Uterus (tissue), 4 donors: ENCODE measurements at places on chromosomes 7 and 10. TPM values are rescaled to one million over a fixed set of nuclear protein-coding genes. Genes with fewer than 3 reads are reported as not detected.

- H3K4me3 ChIP-seq = no peak overlapping the region
- no peaks in the 10 kb centered on the region for H3K4me1 ChIP-seq
- H3K27me3 ChIP-seq = no peaks in the 10 kb centered on the region
- H3K27ac ChIP-seq = no peak overlapping the region
These were observed 66.5 kb upstream of the SLC35G1 start for GRCh38 chr10:93827056-93827804.

DNA sequence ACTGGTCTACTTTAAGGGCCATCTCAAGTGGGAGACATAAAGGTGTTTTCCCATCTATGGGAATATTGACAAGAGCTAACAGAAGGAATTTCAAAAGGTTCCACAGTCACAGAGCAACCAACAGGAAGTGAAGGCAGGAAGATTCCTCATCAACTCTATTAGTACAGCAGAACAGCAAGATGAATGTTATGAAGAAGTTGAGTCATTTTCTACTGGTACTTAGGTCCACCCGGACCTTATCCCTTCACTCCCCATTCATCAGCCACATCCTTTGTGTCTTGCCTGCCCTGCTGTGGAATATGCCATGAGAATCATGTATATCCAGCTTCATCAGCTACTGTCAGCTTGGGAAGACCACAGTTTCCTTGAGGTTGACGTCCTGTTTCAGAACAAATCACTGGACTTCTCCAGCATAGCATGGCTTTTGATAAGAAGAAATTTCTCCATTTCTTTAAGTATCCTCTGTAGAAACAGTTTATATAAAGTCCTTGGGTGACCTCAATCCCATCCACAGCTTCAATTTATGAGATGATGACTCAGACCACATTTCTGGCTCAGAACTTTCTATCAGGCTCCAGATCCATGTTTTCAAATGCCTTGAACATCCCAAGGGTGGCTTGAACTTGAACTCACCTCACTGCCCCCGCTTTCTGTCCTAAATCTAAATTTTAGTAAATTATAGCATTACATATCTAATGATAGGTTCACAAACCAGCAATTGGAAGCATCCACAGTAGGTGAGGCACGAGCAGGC is 84.9 kb upstream of the AGK start:
- no peaks in the 10 kb centered on the region for H3K36me3 ChIP-seq
- no peaks in the 10 kb centered on the region for H3K4me1 ChIP-seq
- H3K27me3 ChIP-seq = no peaks in the 10 kb centered on the region
- no peak overlapping the region for H3K4me3 ChIP-seq
- DNase-seq = no peak
- no peak overlapping the region for H3K27ac ChIP-seq

GRCh38 chr10:102813734-102814452 is 23.3 kb downstream of the CYP17A1 start:
- H3K27ac ChIP-seq = peak overlapping the region; percentile 93
- H3K4me1 ChIP-seq = peaks cover 12% of the 10 kb centered on the region
- DNase-seq = no peak
- no peak overlapping the region for H3K4me3 ChIP-seq
- no peaks in the 10 kb centered on the region for H3K36me3 ChIP-seq

DNA sequence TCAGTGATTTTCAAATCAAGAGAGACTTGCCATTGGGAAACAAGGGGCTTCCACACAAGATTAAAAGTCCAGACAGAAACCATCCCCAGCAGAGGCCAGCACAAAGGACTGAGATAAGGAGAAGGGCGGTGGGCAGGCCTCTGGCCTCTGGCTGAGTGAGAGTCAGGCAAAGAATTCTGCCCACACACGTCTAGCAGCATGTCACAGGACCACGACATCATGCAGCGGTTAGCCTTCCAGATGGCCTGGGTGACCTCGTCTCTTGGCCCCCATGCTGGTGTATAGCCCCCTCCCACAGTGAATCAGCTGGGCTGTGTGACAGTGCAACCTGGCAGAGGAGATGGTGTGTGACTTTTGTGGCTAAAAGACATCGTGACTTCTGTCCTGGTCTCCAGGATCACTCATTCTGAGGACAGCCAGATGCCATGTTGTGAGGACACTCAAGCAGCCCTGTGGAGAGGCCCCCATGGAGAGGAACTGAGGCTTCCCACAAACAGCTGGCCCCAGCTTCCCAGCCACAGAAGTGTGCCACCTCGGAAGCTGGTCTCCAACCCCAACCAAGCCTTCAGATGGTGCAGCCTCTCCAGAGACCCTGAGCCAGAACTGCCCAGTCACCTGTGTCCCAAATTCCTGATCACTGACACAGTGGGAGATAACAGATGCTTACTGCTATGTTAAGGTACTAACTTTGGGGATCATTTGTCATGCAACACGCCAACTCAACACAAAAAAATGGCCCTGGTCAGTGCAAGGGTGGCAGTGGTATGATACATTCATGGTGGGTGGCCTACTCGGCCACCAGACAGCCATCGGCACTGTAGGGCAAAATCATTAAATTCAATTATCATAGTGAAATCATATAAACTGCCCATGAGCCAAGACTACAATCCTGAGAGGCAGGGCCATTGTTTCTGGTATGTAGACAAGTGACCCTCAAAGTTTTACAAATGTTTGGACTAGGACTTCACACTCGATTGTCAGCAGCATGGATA is 73.2 kb downstream of the TNS3 start:
- peaks cover 15% of the 10 kb centered on the region for H3K4me1 ChIP-seq
- no peak overlapping the region for H3K4me3 ChIP-seq
- DNase-seq = peak; percentile 6
- H3K27me3 ChIP-seq = no peaks in the 10 kb centered on the region
- no peaks in the 10 kb centered on the region for H3K36me3 ChIP-seq

DNA sequence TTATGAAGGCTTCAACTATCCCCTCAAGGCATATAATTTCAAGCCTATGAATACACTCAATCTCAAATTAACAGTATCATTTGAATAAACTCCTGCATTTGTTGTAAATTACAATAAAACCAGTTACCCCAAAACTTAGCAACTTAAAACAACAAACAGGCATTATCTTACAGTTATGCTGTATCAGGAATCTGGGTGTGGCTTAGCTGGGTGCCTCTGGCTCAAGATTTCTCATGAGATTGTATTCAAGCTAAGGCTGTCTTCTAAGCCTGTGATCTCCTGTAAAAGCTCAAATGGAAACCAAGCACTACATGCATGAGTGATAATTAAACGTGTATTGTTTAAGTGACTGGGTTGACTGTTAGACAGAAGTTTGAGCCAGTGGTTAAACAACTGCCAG is 341.0 kb upstream of the PHF14 start:
- H3K27me3 ChIP-seq = no peaks in the 10 kb centered on the region
- no peaks in the 10 kb centered on the region for H3K4me1 ChIP-seq
- H3K4me3 ChIP-seq = no peak overlapping the region
- no peak for DNase-seq
- no peak overlapping the region for H3K27ac ChIP-seq

DNA sequence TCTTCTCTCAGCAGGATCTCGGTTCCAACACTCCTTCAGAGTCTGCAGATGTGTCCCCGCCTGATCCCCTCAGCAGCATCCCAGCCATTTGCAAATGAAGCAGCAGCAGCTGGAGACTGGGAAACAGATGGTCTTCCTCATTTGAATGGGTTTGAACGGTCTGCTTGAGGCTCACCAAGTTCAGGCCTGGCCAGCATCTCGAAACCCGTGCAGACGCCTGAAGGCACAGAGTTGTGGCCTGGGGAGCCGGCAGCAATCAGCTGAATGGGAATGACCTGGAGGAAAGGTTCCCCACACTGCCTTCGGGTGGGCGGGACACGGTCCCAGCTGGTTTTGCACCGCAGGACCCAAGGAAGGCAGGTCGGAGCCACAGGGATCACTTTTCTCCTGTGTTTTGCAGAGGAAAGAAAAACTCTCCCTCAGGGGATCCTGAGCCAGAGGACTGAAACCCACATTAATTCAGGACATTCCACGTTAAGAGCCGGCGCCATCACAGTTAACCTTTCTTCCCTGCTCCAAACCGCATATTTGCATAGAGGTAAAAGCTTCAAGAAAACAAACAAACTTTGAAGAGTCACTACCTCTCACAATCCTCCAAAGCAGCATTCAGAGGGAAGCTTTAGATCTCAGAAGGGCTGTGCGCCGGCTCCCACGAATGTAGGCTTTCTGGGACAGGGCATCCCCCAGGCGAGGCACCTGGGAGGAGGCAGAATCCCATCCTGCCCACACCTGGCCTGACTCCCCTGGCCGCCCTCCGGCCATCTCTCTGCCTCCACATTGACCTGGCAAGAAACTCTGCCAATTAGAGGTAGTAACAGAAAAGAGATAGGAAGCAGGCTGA is 17.7 kb downstream of the FGFR2 start:
- no peaks in the 10 kb centered on the region for H3K4me1 ChIP-seq
- no peak overlapping the region for H3K4me3 ChIP-seq
- no peaks in the 10 kb centered on the region for H3K36me3 ChIP-seq
- H3K27me3 ChIP-seq = no peaks in the 10 kb centered on the region

DNA sequence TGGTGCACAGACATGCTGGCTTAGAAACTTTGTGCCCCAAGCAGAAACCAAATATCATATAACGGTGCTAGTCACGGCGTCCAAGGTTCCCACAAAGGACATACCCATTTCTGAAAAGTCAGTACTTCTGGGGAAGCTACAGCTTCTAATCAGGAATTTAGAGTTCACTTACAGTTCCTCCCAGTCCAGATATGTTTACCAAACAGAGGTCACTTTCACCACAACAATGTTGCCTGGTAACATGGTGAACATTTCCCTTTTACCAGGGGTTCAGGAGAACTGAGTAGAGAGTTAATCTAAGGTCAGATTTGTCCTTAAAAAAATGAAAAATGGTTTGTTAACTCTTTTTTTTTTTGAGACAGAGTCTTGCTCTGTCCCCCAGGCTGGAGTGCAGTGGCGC is 265.9 kb upstream of the MKLN1 start:
- no peak overlapping the region for H3K4me3 ChIP-seq
- H3K36me3 ChIP-seq = no peaks in the 10 kb centered on the region
- H3K4me1 ChIP-seq = peaks cover 12% of the 10 kb centered on the region
- no peaks in the 10 kb centered on the region for H3K27me3 ChIP-seq
- no peak for DNase-seq

- no peak for DNase-seq
- H3K27ac ChIP-seq = no peak overlapping the region
- no peaks in the 10 kb centered on the region for H3K27me3 ChIP-seq
- H3K36me3 ChIP-seq = no peaks in the 10 kb centered on the region
- no peak overlapping the region for H3K4me3 ChIP-seq
These were observed 707.8 kb downstream of the SUGCT start for GRCh38 chr7:40842641-40843040.

DNA sequence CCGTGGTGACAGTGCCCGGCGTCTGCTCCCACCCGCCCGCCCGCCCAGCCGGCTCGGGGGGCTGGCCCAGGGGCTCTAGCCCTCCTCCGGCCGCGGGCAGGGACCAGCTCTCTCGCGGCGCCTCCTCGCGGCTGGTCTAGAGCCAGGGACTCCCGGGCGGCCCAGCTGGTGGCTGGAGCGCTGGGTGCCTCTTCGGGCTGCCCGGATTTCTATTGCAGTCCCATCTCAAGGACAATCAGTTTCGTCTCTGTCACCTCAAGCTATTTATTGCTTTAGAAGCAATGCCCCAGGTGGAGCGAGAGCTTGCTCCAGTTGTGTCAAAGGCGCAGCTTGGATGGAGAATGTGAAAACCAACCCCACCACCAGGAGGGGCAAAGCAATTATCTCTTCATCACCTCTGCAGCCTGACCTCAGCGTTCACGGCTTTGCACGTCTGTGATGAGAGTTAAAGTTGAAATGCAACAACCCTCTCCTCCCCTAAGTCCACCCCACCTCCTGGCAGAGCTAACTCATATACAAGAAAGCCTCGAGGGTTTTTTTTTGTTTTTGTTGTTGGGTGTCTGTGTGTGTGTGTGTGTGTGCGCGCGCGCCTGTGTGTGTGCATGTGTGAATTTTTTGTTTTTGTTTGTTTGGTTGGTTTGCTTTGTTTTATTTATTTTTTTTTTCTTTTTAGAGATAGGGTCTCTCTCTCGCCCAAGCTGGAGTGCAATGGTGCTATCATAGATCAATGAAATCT is at the start of gene ITGA8:
Gene ITGA8, minus strand, starts transcription at position 24 of the 736 bp plus-strand sequence. CDS start 151 bp downstream, outside the sequence.
- H3K4me1 ChIP-seq = no peaks in the 10 kb centered on the region
- no peaks in the 10 kb centered on the region for H3K27me3 ChIP-seq
- no peaks in the 10 kb centered on the region for H3K36me3 ChIP-seq
- DNase-seq = peak; percentile 34

- peak overlapping the region; percentile 53 for H3K27ac ChIP-seq
- H3K4me3 ChIP-seq = no peak overlapping the region
- DNase-seq = peak; percentile 33
- H3K4me1 ChIP-seq = no peaks in the 10 kb centered on the region
- H3K36me3 ChIP-seq = no peaks in the 10 kb centered on the region
These were observed 267.1 kb downstream of the PRPF18 start for GRCh38 chr10:13853854-13854253.

- no peaks in the 10 kb centered on the region for H3K4me1 ChIP-seq
- H3K27me3 ChIP-seq = no peaks in the 10 kb centered on the region
- H3K27ac ChIP-seq = no peak overlapping the region
- no peak overlapping the region for H3K4me3 ChIP-seq
- DNase-seq = no peak
These were observed 147.2 kb upstream of the ADO start for GRCh38 chr10:62657244-62657835.

DNA sequence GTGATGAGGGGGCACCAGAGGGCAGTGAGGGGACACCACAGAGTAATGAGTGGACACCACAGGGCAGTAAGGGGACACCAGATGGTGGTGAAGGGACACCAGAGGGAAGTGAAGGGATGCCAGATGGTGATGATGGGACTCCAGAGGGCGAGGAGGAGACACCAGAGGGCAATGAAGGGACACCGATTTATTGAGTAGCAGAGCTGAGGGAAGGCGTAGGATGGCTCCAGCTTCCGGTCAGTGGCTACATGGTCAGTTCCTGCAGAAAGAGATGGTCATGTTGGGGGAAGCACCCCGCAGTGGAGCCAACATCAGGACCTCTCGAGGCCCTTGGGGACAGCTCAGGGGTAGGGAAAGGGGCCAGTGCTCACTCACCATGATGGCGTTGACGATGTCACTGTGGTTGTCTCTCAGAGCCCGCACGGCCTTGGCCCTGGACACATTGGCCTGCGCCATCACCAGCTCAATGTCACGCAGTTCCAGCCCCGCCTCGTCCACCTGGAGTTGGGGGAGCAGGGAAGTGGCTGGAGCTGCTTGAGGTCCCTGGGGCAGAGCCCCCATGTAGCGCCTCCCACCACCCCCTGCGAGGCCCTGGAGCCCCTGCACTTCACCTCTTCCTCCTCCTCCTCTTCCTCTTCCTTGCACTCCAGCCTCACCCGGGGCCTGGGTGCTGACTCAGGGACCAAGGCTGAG is 8.4 kb downstream of the NACAD start:
- H3K27ac ChIP-seq = no peak overlapping the region
- no peak for DNase-seq
- H3K4me3 ChIP-seq = no peak overlapping the region
- H3K36me3 ChIP-seq = no peaks in the 10 kb centered on the region

Gene NAT16
- not detected for total RNA-seq

Gene C10orf120
- total RNA-seq = not detected

Gene STOX1
- 4.2 TPM for total RNA-seq

Gene IMMP2L
- total RNA-seq = 69.1 TPM

Gene GTF2I
- total RNA-seq = 250 TPM

Gene COX15
- total RNA-seq = 28.7 TPM

Gene ANKRD61
- not detected for total RNA-seq

Gene RAB19
- total RNA-seq = not detected

Gene THNSL1
- total RNA-seq = 5.4 TPM

Gene NUTM2E
- total RNA-seq = 0.48 TPM
